ENCODE measurements at places on chromosomes 6 and 20.
A peak's percentile ranks its signal among the peaks of the same experiment; 100 is the strongest.

DNA sequence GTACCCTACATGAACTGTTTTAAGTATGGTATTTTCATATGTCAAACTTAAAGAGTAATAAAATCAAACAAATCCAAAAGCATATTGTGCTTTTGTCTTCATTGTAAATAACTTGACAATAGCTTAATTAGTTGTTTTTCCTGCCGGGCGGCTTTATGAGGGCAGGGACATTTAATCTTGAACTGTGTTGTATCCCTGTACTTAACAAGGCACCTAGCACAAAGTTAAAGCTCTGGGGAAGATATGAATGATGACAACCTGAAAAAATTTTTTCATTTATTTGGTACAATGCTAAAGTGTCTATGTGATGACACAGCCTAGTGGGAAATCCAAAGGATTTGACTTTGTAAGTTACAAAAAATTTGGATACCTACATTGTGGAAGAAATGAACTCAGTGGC, 502 bp upstream of the HACE1 start:
- DNase-seq = no peak

DNA sequence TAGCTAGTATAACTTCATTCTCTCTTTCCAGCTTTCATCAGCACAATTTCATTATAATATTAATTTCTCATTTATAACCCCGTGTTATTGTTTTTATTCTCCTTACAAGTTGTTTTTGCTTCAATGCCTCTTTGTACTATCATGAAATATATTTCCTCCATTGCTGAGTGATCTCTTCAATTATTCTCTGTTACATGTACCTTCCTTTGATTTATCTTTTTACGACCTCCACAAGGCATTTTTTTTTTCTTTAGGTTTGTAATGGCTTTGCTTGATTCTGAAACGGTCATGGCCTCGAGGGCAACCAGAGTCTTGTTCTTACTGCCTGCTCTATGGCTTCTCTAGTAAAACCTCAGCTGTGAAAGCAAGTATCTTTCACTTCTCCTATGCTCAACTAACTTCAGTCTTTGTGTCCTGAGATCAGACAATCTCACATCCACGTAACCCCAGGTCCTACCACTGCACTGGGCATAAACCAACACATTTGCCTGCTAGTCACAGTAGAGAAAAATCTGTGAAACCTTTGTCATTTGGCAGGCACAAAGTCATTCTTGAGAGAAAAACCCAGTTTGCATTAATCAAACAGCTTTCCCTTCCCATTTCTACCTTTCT, 119.9 kb downstream of the UST start:
- no peak for DNase-seq

DNA sequence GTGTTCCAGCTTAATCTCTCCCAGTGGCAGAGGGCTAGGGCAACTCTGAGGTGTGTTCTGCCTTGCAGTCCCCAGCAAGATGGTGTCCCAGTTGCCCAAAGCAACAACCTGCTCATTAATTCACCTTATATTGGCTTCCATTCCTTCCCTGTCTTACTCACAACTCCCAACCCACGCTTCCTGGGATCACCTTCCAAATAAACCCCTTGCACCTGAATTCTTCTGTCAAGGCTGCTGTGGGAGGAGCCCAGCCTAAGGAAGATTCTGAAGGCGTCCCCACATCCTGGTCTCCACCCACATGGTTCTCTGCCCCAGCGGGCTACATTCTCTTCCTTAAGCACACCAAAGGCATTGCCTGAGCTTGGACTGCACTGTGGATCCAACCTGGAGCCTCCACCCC, 116.6 kb upstream of the MAFB start:
- no peak for DNase-seq

DNA sequence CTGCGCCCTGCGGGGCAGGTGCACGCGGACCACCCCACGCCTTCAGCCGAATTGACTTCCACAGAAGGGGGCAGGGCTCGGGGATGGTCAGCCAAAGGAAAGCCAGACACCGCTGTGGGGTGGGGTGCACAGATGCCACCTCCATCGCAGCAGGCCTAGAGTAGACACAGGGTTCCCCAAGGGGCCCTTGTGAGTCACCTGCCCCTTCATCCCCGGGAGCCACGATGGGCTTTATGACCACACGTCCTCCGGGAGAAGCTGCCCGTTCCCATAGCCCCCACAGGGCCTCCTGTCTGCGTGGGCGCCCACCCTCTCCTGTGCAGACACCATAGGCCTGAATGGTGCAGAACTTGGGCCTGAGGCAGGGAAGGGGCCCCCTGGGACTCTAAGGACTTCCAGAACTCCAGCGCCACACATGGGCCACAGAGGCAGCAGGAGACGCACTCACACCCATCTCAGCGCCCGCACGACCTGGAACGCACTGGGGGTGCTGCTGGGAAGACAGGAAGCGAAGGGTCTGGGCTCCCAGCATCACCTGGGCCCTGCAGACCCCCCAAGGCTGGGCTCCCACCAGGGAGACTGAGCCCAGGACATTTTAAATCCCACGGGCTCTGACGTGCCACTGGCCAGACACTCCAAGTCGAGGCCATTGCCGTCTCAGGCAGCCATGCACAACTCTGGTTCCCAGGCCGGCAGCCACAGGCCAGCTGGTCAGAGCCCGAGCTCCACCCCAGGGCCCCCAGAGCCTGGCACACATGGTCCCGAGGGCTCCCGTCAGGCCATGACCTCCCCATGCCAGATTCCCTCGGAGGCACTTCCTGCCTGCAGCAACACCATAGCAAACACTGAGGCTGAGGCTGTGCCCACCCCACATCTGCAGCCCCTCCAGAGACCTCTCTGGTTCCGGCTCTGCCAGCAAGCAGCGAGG, 134.2 kb downstream of the DLL1 start:
- DNase-seq = no peak

- DNase-seq = peak; percentile 71
Observed at GRCh38 chr6:79391480-79391879, 145.8 kb downstream of the LCA5 start.

DNA sequence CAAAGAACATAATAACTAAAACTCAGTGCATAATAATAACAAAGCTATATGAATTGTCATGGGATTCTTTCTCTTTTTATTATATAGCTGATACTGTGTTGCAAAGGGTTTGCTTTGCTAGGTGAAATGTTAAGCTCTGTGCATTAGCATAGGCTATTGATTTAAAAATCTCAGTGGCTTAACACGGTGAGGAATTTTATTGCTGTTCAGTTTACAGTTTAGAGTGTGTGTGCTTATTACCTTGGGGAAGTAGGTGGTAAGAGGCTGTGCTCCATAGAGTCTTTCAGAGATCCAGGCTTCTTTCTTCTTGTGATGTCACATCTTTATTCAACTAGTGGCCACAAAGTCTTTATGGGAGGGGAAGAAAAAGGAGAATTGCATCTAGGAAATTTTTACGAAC, 55.7 kb downstream of the LRRC1 start:
- no peak for DNase-seq

DNA sequence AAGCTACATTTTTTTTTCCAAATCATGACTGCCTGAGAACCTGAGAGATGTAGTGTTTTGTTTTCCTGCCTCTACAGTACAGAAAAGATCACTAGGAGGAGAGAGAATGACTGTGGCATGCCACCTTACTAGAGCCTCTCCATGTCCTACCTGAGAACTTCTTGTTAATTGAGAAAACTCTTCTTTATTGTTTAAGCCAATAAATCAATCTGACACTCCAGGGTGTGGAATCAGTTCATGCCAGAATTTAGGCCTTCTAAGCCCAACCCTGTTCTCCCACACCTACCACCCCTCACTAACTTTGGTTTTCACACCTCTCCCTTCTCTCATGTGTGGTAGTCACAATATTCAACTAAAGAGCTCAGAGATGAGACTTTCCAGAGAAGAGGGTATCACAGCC, 24.9 kb upstream of the BTN3A2 start:
- DNase-seq = no peak

DNA sequence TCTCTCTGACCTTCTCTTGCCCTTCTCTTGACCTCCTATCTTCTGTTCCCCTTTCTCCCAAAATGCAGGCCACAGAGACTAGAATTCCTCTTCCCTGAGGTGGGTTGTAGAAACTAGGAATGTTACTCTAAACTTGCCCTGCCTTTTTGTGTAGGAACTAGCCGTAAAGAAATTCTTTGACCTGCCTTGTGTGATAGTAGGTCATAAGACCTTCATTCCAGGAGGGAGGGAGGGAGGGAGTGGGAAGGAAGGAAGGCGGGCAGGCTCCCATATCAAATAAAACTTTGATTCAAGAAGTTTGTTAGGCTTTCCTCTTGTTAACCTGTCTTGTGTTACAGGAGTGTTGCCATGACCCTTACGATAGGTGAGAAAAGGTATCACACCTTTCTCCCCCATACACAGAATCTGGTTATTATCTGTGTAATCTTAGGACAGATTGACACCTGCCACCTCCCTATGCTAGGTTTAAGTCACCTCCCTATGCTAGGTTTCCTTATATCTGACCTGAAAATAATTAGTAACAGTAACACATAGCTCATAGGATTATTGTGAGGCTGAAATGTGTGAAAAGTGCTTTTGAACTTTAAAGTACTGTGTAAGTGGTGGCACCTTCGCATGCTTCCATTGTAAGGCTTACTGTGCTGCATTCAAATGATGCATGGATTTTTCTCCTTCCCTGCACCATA, 32.6 kb upstream of the FUCA2 start:
- no peak for DNase-seq

GRCh38 chr6:158850807-158851115, 31.6 kb upstream of the EZR start:
- peak; percentile 66 for DNase-seq
